ENCODE measurements at places on chromosomes 11 and 22.
A peak's percentile ranks its signal among the peaks of the same experiment; 100 is the strongest.

- DNase-seq, result peak; percentile 10
Measured at GRCh38 chr11:26649884-26650283, 72.0 kb downstream of the SLC5A12 start.

GRCh38 chr22:39360674-39361413, 11.1 kb downstream of the SYNGR1 start:
- no peak for DNase-seq

DNA sequence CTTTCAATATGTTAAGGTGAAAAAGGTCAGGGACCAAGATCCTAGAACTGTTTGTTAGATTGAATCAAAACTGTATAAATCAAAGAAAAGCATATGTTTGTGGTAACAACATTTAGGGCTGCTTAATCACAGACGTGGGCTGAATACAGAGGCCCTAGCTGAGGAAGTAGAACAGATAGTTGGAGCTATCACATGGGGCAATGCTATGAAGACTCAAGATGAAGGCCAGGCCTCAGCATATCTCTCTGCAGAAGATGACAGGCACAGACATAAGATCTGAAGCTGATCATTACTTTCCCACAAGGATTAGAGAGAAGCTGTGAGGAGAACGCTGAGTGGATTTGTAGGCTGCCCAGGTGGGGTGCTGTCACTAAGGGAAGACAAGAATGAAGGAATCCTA, 158.6 kb upstream of the CARD18 start:
- no peak for DNase-seq

DNA sequence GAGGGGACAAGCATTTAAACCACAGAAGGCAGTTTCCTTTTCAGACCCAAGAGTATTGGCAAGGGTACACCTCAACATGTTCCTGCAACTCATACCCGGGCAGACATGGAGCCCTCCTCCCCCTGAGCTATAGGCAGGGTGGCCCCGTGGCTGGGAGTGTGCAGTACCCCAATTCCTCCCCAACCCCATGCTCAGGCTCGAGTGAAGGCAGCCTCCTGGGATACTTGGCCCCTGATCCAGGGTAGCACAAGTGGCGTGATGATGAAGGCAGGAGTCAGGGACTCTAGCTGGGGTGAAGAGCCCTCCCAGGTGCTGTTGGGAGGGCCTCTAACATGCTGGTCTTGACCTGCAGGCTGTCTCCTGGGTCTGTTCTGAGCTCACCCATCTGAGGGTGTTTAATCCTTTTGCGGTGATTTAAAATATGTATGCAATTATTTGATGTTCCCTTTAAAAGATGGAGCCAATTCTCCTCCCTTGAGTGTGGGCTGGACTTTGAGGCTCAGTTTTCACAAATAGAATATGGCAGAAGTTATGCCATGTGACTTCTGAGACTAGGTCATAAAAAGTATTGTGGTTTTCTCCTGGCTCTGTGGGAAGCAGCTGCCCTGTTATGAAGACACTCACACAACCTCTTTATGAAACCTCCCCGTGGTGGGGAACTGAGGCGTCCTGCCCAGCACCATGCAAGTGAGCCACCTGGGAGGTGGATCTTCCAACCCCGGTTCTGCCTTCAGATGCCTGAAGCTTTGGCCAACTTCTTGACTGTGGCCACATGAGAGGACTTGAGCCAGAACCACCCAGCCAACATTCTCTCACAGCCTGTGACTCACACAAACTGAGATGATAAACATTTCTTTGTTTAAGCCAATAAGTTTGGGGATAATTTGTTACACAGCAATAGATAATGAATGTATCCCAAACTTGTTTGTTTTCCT, 54.7 kb upstream of the NECTIN1 start:
- no peak for DNase-seq

DNA sequence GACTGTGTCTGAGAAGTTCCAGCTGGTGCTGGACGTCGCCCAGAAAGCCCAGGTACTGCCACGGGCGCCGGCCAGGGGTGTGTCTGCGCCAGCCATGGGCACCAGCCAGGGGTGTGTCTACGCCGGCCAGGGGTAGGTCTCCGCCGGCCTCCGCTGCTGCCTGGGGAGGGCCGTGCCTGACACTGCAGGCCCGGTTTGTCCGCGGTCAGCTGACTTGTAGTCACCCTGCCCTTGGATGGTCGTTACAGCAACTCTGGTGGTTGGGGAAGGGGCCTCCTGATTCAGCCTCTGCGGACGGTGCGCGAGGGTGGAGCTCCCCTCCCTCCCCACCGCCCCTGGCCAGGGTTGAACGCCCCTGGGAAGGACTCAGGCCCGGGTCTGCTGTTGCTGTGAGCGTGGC, 47.9 kb downstream of the GRAMD4 start:
- no peak for DNase-seq

DNA sequence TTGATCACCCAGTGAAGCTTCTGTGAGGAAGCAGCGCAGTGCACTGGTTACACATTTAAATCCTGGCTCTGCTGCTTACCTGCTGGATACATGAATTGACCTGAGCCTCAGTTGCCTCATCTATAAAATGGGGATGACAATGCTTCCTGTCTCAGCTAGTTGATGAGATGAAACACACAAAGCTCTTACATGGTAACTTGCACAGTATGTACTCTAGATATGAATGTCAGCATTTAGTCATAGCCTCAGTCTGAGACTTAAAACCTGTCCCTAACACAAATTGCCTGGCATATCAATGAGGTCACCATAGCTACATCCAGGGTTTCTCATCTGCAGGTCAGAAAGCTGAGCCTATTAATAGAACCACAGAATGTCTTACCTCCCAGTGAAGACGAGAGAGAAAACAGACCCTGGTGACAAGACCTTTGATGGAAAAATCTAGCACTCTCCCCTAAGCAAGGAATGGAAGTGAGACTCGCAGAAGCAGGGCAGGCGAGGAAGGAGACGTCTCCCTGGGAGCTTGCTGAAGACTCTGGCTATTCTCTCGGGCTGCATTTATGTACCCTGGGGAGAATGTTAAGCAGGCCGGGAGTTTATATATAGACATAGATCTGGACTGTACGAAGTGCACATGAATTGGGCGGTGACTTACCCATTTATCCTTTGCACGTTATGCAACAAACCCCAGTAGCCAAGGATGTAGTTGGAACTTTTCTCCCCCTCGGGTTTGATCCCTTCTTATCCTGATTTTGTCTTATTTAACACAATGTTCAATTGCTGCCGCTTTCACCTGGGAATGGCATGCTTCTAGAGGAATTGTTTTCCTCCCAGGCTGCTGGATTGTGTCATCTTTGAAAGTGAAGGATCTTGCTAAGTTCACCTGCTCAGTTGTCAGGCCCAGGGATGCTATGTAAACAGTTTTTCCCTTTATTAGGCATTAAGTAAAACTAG, 18.0 kb downstream of the SDHAF2 start:
- DNase-seq, result no peak

- DNase-seq, result no peak
Measured at GRCh38 chr11:134044514-134045284, 24.2 kb upstream of the JAM3 start.

GRCh38 chr11:130740819-130741218, 175.5 kb downstream of the SNX19 start:
- DNase-seq, result no peak

DNA sequence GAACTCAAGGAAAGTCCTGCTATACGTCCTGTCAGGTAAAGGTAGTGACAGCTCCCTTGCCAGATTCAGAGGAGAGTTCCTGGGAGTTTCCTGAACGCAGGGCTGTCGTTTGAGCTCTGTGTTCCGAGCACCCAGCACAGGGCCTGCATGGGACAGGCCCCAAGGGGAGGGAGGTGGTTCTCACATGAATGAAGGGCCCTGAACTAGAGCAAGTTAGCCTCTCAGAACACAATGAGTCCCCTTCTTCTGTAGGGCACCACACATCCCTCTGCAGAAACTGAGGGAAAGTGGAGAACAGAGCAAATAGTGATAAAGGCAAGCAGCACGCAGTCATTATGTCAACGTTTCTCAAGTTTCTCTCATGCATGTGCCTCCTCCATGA, 35.3 kb downstream of the NEU3 start:
- no peak for DNase-seq

DNA sequence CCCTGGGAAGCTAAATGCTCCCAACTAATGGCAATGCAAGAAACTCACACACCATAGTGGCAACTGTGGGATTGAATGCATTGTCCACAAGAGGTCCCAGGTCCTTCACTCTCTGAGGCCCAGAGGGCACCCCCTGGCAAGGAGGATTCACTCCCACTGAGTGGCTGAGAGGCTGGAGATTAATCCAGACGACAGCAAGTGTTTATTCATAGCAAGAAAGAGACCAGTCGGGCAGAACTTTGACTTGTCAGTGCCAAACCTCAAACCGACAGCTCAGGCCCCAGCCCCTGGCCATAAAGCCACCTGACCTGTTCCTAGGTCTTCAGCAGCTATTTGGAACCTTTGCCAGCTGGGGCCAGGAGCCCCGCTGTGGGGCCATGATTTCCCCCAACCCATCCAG, 54.5 kb upstream of the MPEG1 start:
- no peak for DNase-seq

- DNase-seq, result no peak
Measured at GRCh38 chr22:19816372-19817119, 38.1 kb downstream of the GNB1L start.

DNA sequence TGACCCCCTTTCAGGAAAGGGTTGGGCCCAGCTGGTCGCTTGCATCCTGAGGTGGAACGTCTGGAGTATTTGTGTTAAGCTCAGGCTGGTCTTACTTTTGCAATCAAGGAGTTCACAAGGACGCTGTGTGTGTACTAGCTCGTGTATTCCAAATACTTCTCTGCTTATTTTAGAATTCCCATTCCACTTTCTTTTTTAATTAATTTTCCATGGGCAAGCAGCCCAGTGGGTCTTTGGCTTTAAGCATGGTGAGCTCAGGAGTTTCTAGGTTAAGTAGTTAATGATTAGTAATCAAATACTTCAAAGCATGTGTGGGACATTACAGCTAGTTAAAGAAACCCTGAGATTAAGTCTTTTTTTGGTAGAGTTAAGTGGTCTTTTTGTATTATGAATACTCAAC, 68.6 kb downstream of the CSNK2A3 start:
- no peak for DNase-seq

DNA sequence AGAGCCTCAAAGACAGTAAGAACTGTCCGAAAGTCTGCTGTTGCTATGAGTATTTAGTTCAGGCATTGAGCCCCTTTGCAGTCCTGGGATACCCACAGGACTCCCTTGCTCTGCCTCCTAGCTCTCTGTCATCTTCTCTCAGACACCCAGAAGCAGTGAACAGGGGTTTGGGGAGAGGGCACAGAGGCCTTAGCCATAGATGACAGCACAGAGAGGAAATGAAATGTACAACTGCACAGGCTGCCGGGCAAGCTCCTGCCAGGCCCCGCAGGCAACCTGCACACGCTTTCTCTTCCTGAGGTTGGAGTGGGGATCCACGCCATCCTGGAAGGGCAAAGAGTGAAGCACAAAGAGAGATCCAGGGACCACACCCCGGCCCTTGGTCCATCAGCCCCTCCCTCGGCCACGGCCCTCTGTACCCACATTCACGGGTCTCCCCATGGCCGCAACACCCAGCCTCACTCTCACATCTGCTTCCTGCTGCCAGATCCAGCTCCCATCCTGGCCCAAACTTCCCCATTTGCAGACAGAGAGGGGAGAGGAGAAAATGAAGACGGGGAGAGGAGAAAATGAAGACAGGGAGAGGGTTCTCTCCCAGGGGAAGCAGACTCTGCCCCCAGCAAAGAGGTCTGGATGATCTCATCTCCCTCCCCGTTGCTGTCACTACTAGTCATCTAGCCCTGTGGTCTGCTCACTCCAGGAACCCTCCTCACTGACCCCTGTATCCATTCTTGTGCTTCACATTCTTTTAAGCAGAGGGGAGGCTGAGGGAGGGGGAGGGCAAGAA, 40.7 kb downstream of the CD6 start:
- DNase-seq, result no peak

GRCh38 chr11:91538065-91538464, 686.6 kb upstream of the FAT3 start:
- no peak for DNase-seq

DNA sequence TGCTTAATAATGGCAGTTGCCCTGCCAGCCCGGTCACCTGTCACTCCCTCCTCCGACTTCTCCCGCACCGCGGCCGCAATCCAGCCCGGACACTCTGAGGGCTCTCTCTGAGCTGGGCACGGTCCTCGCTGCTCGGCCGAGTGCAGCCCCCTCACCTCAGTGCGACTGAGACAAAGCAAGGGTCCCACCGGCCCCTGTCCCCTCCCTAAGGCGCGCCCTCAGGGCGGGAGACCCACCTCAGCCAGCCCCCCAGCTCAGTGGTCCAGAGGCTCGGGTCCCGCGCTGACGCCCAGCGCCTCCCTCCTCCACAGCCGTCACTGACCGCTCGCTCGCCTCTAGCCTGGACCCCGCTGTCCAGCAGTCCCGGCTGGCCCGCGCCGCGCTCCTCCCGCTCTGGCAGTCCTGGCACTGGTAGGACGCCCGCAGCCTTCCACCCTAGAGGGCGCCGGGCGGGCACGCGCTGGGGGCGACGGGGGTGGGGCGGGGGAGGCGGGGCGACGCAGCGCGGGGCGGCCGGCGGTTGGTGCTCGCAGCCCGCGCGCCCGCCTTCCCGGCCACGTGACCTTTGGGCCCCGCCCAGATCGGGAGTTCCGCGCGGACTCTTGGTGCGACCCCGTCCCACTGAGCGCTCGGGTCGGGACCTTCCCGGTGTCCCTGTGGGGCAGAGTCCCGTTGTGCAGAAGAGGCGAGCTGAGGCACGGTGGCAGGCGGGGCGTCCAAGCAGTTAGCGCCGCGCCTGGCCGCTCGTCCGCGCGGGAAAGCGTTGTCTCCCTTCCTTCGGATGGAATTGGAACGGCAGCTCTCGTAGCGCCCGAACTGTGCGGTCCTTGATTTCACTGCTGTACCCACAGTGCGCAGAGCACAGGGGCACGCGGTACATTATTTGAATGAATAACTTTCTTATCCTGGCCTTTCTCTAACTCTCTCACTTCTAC, 7.8 kb upstream of the L3MBTL2 start:
- DNase-seq, result peak; percentile 39

- DNase-seq, result peak; percentile 85
Measured at GRCh38 chr11:75241036-75241905, 697 bp downstream of the TPBGL start.

DNA sequence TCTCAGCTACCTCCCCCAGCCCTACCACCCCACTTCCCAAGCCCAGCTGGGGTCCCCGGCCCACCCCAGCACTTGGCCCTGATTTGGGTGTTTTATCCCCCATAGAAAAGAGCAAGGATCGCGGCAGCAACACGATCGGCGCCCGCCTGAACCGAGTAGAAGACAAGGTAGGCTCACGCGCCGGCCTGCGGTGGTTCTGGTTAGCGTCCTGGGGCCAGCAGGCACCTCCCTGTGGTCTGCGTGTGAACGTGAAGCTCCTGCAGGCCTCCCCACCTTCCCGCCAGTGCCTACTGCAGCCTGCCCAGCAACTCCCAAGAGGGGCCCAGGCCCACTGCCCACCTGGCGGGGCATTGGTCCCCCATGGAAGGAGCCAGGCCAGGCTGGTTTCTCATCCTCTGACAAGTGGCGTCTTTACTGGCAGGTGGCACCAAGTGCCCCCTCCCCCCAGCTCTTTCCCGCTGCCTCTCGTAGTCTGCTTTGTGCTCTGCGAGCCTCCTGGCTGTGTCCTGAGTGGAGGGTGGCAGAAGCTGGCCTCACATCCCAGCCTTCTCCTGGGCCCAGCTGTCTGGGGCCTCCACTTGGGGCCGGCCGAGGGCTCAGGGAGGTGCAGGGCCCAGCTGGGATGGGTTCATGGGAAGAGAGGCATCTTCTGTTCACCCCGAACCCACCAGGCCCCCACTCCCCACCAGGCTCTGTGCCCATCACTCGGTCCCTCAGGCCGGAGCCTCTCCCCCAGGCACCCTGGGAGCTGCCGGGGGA, 78.3 kb upstream of the KCNQ1OT1 start:
- no peak for DNase-seq
